ENCODE measurements at places on chromosomes 2 and 18. TPM values are rescaled to one million over a fixed set of nuclear protein-coding genes. Genes with fewer than 3 reads are reported as not detected.

ADAM23 gene
- 0.55 TPM for total RNA-seq

WNT10A gene
- 1.0 TPM for total RNA-seq

VIT gene
- total RNA-seq: not detected

PROM2 gene
- total RNA-seq: 0.18 TPM

C2orf68 gene
- total RNA-seq: 26.7 TPM

XIRP2 gene
- total RNA-seq: not detected

SERPINB12 gene
- not detected for total RNA-seq

FNDC4 gene
- 0.15 TPM for total RNA-seq

TRIM43B gene
- not detected for total RNA-seq

CDKL4 gene
- total RNA-seq: 0.31 TPM

ANAPC1 gene
- 128 TPM for total RNA-seq

TGFA gene
- total RNA-seq: 0.42 TPM

TUBA4B gene
- not detected for total RNA-seq

OR6B2 gene
- total RNA-seq: not detected

LRP2 gene
- total RNA-seq: 0.07 TPM

TMEM169 gene
- total RNA-seq: 0.63 TPM

PLCL1 gene
- 0.70 TPM for total RNA-seq

PFN4 gene
- total RNA-seq: 0.35 TPM

ONECUT2 gene
- total RNA-seq: not detected

SOCS6 gene
- total RNA-seq: 1.2 TPM

MPP4 gene
- not detected for total RNA-seq

FBXO36 gene
- 0.95 TPM for total RNA-seq

IL36RN gene
- total RNA-seq: not detected

PPP1R1C gene
- total RNA-seq: not detected

EPG5 gene
- 18.1 TPM for total RNA-seq

EVX2 gene
- total RNA-seq: not detected

DSEL gene
- total RNA-seq: 0.24 TPM

COL6A3 gene
- 9.5 TPM for total RNA-seq

CLIP4 gene
- total RNA-seq: 20.5 TPM

MOCOS gene
- 0.04 TPM for total RNA-seq

NPPC gene
- not detected for total RNA-seq

MDH1B gene
- total RNA-seq: 1.2 TPM

VWC2L gene
- not detected for total RNA-seq

AP1S3 gene
- total RNA-seq: 16.9 TPM

SALL3 gene
- total RNA-seq: not detected

ABHD1 gene
- total RNA-seq: 0.90 TPM

GPR45 gene
- not detected for total RNA-seq

SNTG2 gene
- 1.3 TPM for total RNA-seq

LHCGR gene
- not detected for total RNA-seq

ELP2 gene
- total RNA-seq: 85.8 TPM

UBXN4 gene
- total RNA-seq: 96.9 TPM

SLC4A5 gene
- total RNA-seq: 1.8 TPM

All from CD8-positive, alpha-beta memory T cell (primary cell).